Stimulated activated CD4-positive, alpha-beta T cell treated with anti-CD3 and anti-CD28 coated beads, Interleukin-15, amount 100 ng/mL, for 1 hour (primary cell): ENCODE measurements at places on chromosomes 4 and X.

DNA sequence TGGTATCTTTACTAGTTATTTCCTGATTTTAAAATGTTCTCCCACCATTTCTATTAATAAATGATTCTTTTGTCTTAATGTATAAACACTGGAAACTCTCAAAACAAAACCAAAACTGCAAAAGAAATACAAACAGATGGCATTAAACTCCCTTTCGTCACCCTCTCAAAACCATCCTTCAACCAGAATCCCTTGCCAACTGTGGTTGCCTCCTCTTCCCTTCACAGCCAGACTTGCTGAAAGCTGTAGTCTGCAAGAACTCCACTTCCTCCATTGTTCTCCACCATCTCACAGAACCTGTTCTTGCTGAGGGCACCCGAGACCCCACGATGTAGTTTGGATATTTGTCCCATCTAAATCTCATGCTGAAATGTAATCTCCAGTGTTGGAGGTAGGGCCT, 96.5 kb downstream of the WWC2 start:
- no peak for DNase-seq

DNA sequence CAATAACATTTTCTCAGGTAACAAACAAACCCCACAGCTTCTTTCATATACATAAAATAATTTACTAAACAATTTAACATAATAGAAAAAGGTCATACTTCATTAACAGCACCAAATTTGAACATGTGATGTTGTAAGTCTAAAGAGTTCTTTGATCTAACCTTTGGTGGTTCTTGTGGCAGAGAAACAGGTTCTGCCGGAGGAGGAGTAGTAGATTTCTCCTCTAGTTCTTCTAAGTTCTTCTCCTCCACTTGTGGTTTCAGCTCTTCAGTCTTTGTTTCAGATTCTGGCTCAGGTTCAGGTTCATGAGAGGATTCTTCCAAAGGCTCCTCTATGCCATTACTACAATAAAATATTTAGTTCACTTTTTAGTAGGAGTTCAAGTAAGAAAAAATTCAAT, 18.3 kb downstream of the G3BP2 start:
- no peak for DNase-seq

DNA sequence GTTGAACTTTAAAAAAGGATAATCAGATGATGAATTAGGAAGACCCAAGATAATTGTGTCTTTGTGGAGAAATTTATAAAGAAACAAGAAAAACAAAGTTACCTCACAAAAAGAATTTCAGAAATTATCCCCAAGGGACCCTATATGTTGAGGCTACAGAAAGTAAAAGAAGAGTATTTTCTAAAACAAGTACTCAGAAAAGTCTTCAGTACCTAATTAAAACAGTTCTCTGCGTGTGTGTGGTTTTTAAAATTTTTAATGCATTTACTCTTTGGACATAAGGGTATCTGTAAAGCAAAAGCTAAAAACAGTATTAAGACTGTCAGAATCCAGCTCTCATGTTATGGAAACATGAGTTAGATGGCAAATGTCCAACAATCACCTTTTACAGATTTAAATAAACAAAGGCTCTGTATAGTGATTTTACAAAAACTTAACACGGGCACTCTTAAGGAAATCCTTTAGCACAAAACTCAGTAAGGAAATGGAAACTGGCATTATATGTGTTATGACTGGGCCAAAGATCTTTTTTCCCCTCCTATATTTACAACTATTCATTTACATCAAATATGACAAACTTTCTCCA, 187.5 kb downstream of the NSUN7 start:
- no peak for DNase-seq

DNA sequence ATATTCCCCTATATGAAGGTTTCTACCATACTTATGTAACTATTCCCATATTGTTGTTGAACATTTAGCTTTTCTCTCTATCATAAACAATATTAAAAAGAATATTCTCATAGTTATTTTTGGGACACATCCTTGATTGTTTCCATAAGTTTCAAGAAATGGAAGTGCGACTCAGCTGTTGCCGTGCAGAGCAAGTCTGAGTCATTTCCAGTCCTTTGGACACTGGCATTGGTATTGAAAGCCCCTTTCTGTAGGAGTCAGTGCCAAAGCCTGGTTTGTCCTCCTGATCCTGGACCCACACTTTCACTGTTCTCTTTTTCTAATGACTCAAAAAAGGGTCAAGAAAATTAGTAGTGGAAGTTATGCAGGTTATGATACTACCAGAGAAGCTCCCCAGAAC, 108.3 kb upstream of the DIAPH2 start:
- no peak for DNase-seq

GRCh38 chr4:184168406-184169019, 49.2 kb downstream of the ENPP6 start:
- DNase-seq, result peak; percentile 13

GRCh38 chr4:112492321-112492720, 23.7 kb downstream of the NEUROG2 start:
- DNase-seq, result no peak

- no peak for DNase-seq
Observed at GRCh38 chr4:74932010-74932409, 906 bp upstream of the PARM1 start.

GRCh38 chr4:155908187-155909139, 5.0 kb downstream of the TDO2 start:
- no peak for DNase-seq

GRCh38 chr4:102321260-102321995, 23.9 kb downstream of the SLC39A8 start:
- no peak for DNase-seq

- DNase-seq, result no peak
Observed at GRCh38 chrX:38166478-38167083, 54.1 kb downstream of the SRPX start.

DNA sequence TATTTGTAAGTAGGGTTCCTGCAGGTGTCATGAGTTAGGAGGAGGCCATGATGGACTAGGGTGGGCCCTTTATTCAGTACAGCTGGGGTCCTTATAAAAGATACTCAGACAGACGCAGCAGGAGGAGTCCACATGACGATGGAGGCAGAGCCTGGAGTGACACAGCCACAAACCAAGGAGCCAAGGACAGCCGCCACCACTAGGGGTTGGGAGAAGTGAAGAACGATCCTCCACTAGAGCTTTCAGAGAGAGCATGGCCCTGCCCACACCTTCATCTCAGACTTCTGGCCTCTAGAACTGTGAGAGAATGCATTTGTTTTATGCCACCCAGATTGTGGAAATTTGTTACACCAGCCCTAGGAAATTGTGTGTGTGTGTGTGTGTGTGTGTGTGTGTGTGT, 31.1 kb downstream of the JAKMIP1 start:
- no peak for DNase-seq

- no peak for DNase-seq
Observed at GRCh38 chr4:140187316-140187695, 33.3 kb upstream of the MAML3 start.

GRCh38 chr4:100828986-100829685, 311.3 kb upstream of the EMCN start:
- DNase-seq, result no peak

DNA sequence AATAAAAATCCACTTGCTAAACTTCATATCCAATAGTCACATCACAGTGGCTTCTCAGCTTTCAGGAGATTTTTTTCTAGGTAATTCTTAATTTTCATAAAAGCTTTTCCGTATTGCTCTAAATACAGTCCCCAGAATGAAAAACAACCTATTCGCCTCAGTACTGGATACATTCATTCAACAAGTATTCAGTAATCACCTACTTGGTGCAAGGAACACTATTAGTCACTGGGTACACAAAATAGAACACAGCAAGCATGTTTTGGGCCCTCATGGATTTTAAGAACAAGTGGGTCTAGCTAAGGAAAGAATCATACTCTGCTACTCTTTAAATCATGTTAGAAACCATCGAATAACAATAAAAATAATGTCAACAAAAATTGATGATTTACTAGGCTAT, 2.8 kb upstream of the BEX3 start:
- no peak for DNase-seq

- DNase-seq, result no peak
Observed at GRCh38 chr4:79281566-79282359, 44.1 kb downstream of the NAA11 start.

GRCh38 chr4:76803522-76803921, 94.4 kb downstream of the SOWAHB start:
- no peak for DNase-seq

DNA sequence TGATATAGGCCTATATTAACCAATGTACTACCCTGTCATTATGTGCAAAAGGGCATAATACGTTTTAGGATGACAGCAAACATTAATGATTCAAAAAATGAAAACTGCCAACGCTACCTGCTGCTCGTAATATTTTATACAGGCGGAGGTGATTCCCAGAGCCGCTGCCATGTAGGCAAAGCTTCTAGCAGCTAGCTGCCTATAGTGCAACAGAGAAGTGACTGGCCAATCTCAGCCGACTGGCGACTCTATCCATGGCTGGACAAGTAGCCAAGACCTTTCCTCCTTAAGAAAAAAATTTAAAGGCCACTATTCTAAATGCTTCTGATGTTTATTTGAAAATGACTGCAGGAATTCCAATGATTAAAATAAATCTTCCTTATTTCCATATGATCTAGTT, 1.9 kb downstream of the PPARGC1A start:
- DNase-seq, result no peak

- no peak for DNase-seq
Observed at GRCh38 chrX:457292-457679, 70.6 kb upstream of the PPP2R3B start.

DNA sequence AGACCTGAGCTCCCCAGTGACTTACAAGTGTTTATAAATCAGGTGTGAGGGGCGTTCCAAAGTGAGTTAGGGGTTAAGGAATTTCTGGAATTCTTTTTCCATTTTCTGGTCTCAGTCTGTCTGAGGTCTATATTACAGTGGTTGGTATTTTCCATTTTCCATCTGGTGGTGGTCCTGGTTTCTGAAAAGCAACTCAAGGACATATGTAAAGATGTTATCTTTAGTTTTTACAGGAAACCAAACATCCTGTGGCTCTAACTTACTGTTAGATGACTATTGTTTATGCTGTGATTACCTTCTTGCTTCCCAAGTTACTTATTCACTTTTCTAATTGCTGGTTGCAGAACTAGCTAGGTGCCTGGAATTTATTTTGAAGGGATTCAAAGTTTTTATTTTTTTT, 53.5 kb upstream of the IL21 start:
- no peak for DNase-seq

GRCh38 chr4:154958621-154959358, 177.7 kb downstream of the RBM46 start:
- DNase-seq, result no peak

DNA sequence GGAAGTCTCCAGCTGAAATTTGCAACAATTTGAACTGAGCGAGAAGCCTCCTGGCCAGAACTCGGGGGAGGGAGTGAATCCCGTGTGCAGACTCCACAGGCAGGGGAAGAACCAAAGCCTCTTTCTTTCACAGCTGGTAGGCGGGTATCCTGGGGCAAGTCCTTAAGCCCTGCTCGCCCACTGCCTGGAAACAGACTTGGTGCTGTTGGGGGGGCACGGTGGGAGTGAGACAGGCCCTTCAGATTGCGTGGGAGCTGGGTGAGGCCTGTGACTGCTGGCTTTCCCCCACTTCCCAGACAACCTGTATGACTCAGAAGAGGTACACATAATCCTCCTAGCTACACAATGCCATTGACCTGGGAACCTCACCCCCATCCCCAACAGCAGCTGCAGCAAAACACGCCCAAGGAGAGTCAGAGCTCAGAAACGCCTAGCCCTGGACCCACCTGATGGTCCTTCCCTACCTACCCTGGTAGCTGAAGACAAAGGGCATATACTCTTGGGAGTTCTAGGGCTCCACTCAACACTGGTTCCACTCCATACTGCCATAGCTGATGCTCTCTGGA, 22.4 kb upstream of the RLIM start:
- DNase-seq, result no peak

DNA sequence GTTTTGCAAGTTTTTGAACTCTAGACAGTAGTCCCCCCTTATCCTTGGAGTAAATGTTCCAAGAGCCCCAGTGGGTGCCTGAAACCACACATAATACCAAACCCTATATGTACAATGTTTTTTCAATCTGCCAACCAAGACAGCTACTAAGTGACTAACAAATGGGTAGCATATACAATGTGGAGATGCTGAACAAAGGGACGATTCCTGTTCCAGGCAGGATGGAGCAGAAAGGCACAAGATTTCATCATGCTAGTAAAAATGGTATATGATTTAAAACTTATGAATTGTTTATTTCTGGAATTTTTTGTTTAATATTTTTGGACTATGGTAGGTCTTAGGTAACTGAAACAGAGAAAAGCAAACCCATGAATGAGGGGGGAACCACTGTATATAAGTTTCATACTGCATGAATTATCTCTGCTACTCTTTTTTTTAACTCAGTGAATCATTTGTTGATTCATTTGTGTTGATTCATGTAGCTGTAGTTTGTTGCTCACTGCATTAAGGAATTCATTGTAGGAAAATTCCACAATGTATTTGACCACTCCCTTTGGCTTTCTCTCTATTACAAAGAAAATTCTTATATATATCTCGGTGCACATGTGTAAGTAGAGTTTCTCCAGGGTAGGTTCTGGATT, 21.9 kb upstream of the ANXA3 start:
- DNase-seq, result no peak

DNA sequence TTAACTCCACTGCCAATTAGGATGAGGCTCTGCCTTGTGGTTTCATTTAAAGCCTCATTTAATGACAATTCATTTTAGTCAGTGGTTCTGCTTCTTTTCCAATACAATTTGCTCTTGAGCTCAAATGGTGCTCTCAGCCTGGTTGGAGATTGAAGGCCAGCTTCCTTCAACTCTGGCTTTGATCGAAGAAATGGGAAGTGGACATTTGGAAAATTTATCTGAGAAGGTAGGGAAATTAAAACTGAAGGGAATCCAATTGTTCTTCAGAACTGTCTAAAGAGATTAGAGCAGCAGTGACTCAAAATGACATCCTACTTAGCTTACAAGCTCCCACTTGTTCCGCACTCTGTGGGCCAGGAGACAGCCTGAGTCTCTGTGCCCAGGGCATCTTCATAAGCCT, 206.8 kb downstream of the SMARCA1 start:
- no peak for DNase-seq

DNA sequence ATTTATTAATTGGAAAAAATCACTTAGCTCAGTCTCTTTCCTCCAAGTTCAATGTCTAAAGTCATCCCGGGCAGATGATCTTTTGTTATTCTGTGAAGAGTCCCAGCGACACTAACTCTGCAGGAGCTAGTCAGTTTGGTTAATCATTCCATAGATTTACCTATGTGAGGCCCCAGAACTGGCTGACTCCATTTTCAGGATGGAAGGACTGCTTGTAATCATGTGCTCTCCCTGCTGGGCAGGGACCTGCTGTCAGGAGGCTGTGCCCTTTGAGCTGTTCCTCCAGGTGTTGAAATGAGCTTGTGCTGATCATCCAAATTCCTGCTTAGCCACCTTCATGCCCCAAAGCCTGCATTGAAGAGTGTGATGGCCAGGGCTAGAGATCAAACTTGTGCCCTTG, 169.8 kb downstream of the NHS start:
- DNase-seq, result no peak
